ENCODE measurements at places on chromosomes 11 and 22.

DNA sequence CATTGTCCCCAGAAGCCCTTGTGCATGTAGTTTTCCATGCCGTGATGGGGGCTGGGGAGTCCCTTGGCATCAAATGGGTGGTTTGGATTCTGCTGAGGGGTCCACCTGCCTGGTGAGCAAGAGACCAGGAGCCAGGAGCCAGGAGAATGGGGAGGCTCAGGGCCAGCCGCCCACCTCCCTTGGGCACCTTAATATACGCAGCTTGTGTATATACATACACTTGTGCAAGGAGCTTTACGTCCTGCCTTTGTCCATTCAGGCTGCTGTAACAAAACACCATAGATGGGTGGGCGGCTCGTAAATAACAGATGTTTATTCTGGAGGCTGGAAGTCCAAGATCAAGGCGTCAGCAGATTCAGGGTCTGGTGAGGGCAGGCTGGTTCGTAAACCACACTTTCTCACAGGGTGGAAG is 62.5 kb downstream of the SMIM38 start:
- no peak for DNase-seq

DNA sequence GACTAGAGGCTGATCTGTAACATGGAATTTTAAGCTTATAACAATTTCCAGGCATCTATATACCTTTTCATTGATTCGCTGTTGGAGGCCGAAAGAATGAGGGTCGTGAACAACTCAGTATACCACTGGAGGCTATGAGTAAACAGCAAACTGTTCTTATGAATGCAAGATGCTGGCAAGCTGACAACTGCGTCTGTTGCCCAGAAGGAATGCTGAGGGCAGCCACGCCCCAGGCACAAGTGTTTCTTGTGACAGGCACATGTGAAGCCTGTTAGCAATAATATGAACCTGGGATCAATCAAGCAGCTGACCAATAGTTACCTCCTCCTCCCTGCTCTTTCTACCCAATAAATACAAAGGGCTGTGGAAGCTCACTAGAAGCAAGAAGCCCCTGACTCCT is 15.3 kb downstream of the RTCB start:
- DNase-seq = no peak

- DNase-seq = no peak
These were observed 167.3 kb downstream of the UVRAG start for GRCh38 chr11:75982309-75982708.

GRCh38 chr22:39894554-39895092 is 1.1 kb upstream of the ENTHD1 start:
- DNase-seq = no peak

- no peak for DNase-seq
These were observed 539 bp downstream of the SIRT3 start for GRCh38 chr11:235609-235996.

DNA sequence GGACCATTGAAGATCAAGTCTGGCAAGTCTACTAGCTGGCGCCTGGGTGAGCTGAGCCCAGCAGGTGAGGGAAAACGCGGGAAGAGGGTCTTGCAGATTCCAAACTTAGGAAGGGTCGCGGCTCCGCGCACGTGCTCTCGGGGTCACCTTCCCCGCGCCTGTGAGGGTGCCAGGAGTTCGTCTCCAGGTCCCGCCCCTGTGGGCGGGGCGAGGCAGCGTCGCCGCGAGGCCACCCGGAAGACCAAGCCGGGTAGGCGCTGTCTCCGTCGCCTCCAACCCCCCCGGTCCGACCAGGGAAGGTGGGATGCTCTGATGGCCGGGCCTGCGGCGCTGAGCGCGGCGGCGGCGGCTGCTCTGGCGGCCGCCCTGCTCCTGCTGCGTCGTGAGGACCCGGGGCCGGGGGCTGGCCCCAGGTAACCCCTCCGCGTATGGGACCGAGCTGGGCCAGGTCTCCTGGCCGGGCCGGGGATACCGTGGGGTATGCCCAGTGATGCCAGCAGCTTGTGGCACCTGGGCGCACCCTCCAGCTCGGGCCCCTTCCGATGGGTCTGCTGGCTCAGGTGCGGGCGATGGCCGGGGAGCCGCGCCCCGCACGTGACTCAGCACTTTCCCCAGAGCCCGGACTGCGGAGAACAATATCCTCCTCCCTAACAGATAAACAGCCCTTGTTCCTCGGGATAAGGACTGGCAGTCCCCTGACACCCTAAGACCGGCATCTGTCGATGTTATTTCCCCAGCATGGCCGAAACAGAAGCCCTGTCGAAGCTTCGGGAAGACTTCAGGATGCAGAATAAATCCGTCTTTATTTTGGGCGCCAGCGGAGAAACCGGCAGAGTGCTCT is at the start of gene HTATIP2:
HTATIP2 (plus strand) TSS at position 215 of the 841 bp plus-strand sequence; CDS start at position 739, 524 bp downstream.
- DNase-seq = peak; percentile 51

DNA sequence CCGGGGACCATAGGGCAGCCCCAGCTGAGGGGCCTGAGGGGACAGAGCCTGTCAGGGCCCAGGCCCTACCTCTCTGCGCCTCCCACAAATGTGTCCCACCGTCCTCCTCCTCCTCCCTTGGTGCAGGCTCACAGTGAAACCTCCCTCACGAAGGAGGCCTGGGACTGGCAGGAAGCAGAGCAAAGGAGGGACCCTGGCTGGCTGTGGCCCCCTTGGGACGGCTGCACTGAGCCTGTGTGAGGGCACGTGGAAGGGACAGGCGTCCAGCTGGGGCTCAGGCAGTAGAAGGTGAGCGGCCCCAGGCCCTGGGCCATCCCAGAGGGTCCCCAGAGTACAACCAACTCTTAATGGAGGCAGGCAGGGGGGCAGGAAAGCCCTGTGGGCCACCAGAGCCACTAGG is 60.7 kb downstream of the ELFN2 start:
- no peak for DNase-seq

DNA sequence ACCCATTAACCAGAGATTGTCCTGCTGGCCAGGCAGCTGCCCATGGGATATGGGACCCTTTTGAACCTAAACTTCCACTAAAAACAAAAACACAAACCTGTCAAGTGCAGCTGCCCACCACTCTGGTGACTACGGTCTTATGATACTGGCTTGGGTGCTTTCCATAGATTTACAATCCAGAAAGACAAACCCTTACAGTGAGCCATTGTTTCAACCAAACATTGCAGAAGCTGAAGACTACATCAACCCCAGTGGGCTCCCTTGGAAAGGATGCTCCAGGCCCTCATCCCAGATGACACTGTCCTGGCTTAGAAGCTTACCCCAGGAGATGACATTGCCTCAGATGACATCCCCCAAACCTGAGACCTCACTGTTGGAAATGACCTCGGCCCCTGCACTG is 56.9 kb upstream of the WNT11 start:
- DNase-seq = no peak

Data from fibroblast of skin of abdomen (primary cell).